Fibroblast of skin of scalp (primary cell): ENCODE measurements at places on chromosomes 5 and 9.

DNA sequence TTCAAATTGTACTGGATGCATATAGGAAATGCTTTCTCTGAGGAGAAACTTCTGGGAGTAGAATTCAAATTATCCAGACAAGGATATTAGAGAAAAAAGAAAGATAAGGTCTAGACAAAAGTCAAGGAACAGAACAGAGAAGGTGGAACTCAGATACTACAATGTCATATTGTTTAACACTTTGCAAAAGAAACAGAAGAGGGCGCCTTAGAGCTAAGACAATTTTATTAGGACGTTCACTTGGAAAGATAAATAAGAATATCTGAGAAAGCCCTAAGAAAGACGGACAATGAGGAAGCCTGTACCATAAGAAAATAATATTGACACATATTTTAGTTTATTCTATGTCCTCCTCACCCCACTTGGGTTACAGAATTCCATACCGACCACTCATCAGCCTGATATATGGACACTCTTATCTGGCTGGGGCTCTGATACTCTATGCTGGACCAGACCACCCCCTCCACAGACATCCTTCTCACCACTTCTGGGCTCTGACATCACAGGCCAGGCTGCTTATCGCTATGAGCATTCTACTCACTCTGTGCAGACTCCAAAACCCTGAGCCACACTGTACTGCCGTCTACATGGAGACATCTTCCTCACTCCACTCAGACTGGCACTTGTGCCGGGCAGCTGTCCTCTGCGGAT, 9.1 kb upstream of the AK3 start:
- peak; percentile 47 for DNase-seq

DNA sequence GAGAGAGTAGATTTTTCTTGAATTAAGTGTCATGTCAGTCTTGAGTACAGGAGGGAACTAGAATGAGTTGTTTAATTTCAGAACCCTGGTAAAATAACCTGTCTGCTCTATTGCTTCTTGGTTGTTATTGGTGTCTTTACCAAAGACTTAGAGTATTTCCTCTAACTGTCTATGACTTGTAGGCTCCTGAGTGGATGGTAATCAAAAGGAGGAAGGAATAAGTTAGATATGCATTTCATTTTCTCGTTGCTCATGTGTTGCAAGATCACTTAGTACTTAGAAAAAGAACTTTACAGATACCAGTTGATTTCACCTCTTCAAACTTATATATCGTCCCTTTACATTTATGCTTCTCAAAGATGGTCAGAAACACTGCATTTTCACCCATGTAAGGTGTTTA, 31.1 kb downstream of the UHRF2 start:
- DNase-seq = no peak

GRCh38 chr5:138467711-138468132, 2.4 kb downstream of the EGR1 start:
- no peak for DNase-seq

DNA sequence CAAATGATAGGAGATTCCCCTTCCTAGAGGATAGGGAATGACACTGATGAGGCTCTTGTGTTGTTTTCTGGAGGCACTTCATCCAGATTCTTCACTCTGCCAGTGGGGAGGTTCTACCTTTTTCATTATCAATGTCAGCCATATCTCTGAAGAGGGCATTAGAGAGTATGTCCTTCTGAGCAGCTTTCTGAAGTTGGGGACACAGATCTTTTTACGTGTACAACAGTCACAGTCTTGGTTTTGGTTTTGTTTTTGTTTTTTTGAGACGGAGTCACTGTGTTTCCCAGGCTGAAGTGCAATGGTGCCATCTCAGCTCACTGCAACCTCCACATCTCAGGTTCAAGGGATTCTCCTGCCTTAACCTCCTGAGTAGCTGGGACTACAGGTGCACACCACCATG, 22.6 kb downstream of the CENPH start:
- no peak for DNase-seq

- DNase-seq = no peak
These were observed 37.1 kb upstream of the C6 start for GRCh38 chr5:41250351-41250987.

- peak; percentile 69 for DNase-seq
These were observed 6.0 kb upstream of the NIPBL start for GRCh38 chr5:36870399-36871040.

DNA sequence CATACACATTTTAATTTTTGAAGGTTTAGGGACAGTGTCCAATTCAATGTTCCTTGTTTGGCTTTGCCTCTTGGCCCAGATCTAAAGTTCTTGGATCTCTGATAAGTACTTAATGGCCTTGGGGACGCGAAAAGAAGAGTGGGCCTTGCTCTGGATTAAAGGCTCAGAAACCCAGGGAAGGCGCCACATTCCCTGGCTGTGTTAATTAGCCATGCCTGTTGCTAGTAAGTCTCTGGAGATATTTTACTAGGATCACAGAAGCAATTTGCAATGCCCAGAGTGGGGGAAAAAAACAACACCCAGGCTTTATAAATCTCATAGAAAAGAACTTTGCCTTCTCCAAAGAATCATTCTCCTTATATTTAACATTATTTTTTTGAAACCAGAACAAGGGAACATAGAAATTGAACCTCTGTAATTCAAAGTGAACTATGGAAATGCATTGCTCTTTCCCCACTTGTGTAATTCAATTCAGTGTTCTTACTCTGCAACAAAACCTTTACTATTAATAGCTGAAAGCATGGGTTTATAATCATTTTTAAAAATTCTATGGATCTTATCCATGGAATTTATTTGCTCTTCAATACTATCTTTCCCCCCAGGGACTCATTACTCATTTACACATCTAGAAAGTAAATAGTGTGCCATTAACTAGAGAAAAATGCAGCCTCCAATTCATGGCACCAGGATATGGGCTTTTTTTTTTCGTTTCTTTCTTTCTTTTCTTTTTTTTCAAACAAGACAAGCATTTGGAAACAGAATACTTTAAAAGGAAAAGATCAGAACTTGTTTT, 172.2 kb upstream of the ANKRD55 start:
- DNase-seq = peak; percentile 75

DNA sequence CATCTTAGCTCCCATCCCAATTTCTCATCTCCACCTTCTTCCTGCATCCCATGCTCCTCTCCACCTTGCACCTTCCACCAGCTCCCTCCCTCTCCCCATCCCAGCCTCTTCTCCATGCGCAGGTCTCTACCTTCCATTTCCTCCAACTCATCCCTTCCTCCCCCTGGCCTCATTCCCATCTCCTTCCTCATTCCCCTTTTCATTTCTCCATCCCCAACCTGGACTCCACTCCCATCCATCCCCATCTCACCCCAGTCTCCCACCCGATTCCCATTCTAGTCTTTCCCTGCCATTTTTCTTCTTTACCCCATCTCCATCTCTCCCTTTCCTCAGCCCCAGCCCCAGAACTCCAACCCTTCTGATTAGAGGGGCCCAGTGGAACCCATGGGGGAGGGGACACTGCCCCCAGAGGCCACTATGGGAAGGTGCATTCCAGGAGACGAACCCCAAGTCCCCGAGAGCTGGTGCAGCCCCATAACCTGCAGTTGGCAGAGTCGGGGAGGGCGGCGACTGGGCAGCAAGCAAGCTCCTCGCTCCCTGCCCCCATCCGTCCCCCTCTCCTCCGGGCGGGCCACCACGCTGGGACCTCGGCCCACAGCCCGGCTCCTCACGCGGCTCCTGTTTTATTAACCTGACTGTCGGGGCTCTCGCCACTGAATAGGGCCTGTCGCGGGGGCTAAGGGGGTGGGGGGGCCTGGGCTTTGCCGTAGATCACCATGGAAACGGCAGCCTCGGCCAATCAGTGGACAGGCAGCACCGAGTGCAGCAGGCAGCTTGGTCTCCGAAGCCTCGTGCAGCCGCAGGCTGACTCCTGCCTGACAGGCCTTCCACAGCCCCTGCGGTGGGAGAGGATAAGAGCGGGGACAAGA, 66.7 kb downstream of the PCDH1 start:
- no peak for DNase-seq

- no peak for DNase-seq
These were observed 22.0 kb downstream of the RAPGEF1 start for GRCh38 chr9:131717719-131718460.

GRCh38 chr5:56421246-56422075, 188.3 kb upstream of the ANKRD55 start:
- no peak for DNase-seq

- DNase-seq = peak; percentile 29
These were observed 146.4 kb downstream of the FBXL7 start for GRCh38 chr5:15646371-15646770.

DNA sequence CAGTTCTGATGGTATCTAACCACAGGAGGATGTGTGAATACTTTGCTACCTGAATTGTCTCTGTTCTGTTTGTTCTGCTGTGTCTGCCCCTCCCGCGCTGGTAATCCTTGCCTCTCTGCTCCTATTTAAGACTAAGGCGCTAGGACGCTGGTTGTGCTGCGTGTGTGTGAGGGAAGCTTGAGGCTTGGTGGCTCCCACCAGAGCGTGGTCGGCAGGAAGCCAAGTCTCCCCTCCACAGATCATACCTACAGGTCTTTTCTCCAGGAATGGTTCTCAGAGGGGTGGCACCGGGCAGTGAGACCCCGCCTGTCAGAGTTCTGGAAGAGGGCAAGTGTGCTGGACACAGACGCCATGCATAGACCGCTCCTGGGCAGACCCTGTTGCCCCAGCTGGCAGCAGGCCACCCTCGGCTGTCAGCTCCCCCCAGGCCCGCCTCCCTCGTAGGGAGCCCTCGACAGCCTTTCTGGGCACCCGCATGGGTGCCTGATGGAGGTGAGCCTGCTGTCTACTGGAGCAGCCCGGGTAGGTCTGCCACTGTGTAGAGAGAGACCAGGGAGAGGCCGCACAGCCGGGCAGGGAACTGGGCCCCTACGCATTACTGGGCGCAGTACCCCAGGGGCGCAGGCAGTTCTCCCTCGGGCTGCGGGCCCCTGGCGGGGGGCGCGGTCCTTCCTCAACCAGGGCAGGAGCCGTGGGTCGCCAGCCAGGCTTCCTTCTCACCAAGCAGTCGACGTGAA, 53.4 kb upstream of the ROR2 start:
- DNase-seq = no peak

DNA sequence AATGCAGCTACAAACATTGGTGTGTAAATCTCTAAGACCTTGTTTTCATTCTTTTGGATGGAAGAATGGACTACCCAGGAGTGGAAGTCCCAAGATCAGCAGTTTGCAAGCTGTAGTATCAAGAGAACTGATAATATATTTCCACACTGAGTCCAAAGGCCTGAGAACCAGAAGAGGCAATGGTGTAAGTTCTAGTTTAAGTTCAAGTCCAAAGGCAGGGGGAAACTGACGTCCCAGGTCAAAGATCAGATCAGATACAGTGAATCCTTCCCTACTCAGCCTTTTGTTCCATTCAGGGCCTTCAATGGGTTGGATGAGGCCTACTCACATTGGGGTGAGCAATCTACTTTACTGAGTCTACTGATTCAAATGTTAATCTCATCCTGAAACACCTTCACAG, 80.3 kb upstream of the ERBIN start:
- DNase-seq = no peak

GRCh38 chr5:72246954-72247442, 73.0 kb downstream of the MRPS27 start:
- no peak for DNase-seq

GRCh38 chr9:4850603-4851310, 58.0 kb downstream of the RCL1 start:
- peak; percentile 67 for DNase-seq

- peak; percentile 19 for DNase-seq
These were observed 367.2 kb downstream of the OSTF1 start for GRCh38 chr9:75455444-75455921.

GRCh38 chr5:168844922-168845296, 265.7 kb upstream of the PANK3 start:
- DNase-seq = no peak

DNA sequence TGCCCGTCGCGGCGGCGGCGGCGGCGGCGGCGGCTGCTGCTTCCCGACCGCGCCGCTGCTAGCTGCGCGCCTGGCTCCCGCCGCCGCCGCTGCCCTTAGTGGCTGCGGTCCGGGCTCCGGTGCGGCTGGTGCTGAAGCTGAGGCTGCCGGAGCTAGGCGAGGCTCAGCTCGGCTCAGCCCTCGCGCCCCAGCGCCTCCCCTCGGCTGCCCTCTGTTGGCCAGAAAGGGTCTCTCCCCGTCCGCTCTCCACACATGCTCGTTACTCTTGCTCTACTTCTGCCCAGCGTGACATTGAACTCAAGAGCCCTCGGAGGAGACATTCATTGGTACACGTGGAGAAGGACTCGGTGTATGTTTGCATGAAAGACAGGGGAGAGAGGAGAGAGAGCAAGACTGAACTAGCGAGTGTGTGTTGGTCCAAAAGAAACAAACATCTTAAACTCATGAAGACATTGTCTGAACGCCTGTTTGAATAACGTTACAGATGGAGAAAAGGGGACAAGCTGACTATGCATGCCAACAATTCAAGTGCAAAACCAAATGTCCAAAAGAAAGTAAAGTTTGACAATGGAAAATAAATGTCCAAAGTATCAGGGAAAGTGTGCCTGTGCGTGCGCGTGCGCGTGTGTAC, at the start of gene HCN1:
HCN1 (minus strand) TSS at position 175 of the 631 bp plus-strand sequence.
- DNase-seq = peak; percentile 69

DNA sequence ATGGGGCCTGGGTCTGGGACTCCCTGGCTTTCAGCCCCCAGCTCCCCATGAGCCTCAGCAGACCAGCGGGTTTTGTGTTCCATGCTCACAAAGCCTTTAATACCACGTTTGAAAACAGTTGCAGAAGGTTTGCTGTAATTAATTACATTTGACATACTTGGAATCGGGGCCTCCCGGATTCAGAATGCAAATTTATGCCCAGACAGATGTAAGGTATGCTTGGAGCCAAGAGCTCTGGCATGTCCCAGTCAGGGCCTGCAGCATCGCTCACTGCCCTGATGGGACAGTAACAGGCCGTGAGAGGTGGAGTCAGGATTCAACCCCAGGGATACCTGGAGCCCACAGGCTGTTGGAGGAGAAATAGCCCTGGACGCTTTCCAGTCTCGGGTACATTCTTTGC, 12.2 kb downstream of the ZNF618 start:
- no peak for DNase-seq

GRCh38 chr9:76913467-76913866, 7.6 kb upstream of the PRUNE2 start:
- DNase-seq = no peak

DNA sequence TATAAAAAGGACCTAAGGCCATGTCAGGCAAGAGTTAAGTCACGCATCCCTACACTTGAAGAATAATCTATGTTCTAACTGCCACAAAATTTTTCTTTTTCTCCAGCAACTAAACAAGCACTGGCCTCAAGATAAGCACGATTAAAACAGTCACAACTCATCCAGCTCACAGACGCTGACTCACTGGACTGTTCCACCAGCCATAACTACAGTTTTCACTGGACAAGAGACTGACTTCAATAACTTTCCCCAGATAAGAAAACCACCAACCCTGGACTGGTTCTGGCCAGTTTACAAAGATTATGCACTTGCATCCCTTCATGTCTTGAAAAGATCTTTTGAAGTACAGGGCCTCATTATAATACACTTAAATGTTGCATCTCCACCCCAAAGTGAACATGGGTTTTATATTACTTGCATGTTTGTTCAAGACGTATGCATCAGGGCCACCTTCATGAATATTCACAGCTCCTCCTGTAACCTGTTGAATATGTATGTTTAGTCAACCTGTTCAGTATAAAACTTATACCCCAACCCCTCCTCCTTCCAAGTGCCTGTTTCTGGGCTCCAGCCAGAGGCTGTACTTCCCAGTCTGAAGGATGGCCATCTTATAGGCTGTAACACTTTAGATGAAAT, 129.3 kb upstream of the EPB41L4A start:
- peak; percentile 49 for DNase-seq

- no peak for DNase-seq
These were observed 44.4 kb upstream of the ROR2 start for GRCh38 chr9:91994422-91994821.
